Sciatic nerve (tissue), 2 donors: ENCODE measurements at places on chromosomes 5 and 9. TPM values are rescaled to one million over a fixed set of nuclear protein-coding genes. Genes with fewer than 3 reads are reported as not detected.

GRCh38 chr9:130414910-130415746, 29.6 kb upstream of the ASS1 start:
- no peak for DNase-seq

- no peak for DNase-seq
These were observed 6.4 kb downstream of the OR2V2 start for GRCh38 chr5:181153814-181154213.

DNA sequence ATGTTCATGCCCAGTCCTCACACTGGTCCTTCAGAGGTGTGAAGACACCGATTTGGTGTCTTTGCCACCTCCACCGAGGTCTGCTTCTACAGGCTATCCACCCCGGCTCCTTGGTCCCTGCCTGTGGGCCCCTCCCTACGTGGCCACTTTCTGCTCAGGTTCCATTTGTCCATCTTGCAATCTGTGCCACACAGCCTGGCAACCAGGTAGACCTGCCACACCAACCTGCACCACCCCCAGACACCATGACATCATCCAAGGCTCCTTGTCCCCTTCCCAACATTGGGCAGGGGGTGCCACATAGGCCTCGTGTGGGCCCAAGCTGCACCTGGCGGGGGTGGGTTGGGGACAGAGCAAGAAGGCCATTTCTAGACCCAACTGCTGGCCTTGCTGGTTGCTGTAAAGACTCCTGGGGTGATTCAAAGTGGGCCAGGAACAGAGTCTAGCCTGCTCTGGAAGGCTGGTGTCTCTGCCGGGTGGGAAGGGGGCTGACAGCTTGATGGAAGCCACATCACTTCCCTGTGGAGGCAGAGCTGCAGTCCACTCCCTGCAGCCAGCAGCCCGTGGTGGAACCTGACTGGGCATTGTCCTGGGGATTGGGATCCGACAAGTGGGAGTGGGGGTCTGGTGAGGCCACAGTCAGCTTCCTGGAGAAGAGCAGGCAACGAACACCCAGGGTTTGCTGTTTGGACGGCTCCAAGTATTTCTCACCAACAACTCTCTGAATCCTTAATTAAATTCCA, 65.8 kb upstream of the SLC25A51 start:
- DNase-seq = no peak

GRCh38 chr9:83355024-83355444, 183.2 kb downstream of the FRMD3 start:
- no peak for DNase-seq

DNA sequence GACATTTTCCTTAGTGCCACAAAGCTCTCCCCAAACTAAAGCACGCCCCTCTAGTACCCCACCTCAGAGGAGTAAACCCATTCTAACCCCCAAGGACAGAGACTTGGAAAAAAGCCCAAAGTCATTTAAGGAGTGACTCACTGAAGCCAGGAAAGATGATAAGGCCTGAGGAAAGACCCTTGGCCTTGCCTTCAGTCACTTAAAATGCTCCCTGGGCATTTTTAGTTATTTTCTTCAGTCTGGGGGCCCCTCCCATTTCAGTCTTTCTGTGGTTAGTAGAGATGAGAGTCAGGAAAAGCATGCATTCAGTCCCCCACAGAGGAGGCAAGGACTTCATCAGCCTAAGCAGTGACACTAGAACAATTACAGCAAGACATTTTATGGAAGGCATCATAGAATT, 13.7 kb upstream of the TLX3 start:
- DNase-seq = no peak

- DNase-seq = no peak
These were observed 176.7 kb upstream of the TBC1D2 start for GRCh38 chr9:98432134-98432533.

Gene NUTM2F
- not detected for total RNA-seq

Gene FAM169A
- total RNA-seq = 11.4 TPM

Gene TMEM267
- total RNA-seq = 12.1 TPM

Gene PCSK5
- 18.8 TPM for total RNA-seq

Gene ANKRD20A1
- 4.1 TPM for total RNA-seq

Gene GPR21
- total RNA-seq = 3.3 TPM
